ENCODE measurements at places on chromosomes 4 and X. TPM values are rescaled to one million over a fixed set of nuclear protein-coding genes. Genes with fewer than 3 reads are reported as not detected.

The PCSK1N gene
- total RNA-seq: 157 TPM

The EDA2R gene
- total RNA-seq: 1.2 TPM

The HCFC1 gene
- 15.2 TPM for total RNA-seq

The VCX2 gene
- total RNA-seq: not detected

The SYP gene
- 273 TPM for total RNA-seq

The MTM1 gene
- 17.8 TPM for total RNA-seq

The GCNA gene
- total RNA-seq: 2.8 TPM

The RAI2 gene
- total RNA-seq: 2.8 TPM

The FAAH2 gene
- 6.2 TPM for total RNA-seq

The CTSO gene
- 9.9 TPM for total RNA-seq

The PPP2R2C gene
- 111 TPM for total RNA-seq

The TMEM150C gene
- total RNA-seq: 59.1 TPM

The LAS1L gene
- 13.6 TPM for total RNA-seq

The NLRP2B gene
- total RNA-seq: not detected

The SLC25A6 gene
- total RNA-seq: 150 TPM

The SSR4 gene
- total RNA-seq: 80.5 TPM

The CSAG2 gene
- total RNA-seq: not detected

The GPR78 gene
- 0.23 TPM for total RNA-seq

The CASP6 gene
- total RNA-seq: 10.6 TPM

The HTN3 gene
- not detected for total RNA-seq

The PRSS12 gene
- 21.7 TPM for total RNA-seq

The SATL1 gene
- 2.5 TPM for total RNA-seq

The SSX2B gene
- total RNA-seq: not detected

The SERTM2 gene
- 0.23 TPM for total RNA-seq

The MXRA5 gene
- 3.9 TPM for total RNA-seq

Measured in diencephalon (tissue), 1 donor.